ENCODE measurements at places on chromosomes 6 and 20.

DNA sequence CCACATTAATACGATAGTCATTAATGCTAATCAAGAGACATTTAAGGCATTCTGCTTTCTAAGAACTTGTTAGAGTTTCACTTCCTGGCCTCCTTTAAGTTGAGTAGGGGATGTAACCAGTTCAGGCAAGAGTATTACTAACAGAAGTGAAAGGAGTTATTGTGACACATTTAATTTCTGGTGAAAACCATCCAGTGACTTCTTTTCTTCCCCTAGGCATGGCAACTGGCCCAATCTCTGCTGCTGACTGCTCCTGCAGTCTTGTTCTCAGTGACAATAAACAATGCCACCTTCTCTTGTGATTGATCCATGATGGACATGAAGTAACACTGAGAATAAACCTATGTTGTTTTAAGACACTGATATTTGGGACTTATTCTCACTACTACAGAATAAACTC lies 130.9 kb upstream of the DEFB112 start:
- no peak for DNase-seq

DNA sequence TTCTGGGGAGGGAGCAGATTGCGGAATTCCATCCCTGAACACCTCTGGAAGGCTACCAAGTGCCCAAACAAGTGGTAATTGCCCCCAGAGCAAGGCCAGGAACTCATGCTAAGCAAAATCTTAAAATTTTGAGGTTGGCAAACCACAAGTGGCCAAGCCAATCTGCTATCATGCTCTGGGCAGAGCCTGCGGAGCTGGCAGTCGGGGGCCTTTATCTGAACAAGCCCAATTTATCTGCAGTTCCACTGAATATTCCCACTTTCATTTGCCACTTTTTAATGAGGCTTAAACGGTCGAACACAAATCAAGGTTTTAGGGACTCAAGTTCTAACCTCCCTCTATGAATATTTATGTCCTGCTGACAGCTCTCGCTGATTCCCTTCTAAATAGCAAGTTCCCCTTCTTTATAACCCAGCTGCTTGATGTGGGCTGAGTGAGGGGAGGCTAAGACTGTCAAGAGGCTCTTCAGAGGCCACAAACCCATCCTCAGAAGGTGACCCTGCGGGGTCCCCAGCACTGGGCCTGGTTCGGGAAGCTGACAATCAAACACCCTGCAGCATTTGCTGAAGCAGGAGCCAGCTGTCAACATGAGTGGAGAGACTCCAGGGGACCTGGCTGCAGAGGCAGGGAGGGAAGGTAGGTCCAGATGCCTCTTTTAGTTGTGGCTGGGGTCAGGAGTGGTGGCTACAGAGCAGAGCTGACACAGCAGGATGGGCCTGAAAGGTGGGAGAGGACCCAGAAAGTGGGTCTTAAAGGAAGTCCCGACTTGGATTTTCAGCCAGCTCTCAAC lies 11.9 kb downstream of the CCDC167 start:
- no peak for DNase-seq

DNA sequence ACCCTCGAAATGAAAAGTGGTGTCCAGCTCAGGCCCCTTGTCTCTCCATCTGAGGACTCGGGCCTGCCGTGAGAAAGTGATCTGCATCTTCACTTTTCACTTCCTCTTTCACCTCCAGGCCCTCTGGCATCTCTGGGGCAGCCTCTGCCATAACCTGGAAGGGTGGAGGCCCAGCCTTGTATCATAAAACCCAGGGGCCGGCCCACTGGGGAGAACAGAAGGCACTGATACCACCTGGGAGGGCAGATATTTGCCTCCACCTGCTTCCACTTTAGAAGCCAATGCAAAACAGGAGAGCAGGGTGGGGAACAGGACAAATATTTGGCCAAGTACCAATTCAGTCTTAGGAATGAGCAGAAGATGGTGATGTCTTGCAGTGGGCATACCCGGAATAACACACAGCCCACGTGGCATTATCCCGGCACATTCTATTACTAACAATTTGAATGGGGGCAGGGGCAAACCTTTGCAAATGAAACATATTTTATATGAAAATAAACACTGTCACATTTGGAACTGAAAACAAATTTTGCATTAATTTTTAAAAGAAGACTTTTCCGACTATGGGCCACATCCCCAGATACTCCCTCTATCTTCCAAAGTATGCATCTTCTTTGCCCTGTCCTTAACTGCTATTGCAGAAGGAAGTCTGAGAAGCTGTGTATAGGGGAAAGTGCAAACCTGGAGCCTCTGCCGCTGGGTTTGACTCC lies 69.2 kb upstream of the TBC1D7 start:
- DNase-seq: no peak

GRCh38 chr6:134166511-134167261 lies 114.3 kb upstream of the SLC2A12 start:
- DNase-seq: no peak

DNA sequence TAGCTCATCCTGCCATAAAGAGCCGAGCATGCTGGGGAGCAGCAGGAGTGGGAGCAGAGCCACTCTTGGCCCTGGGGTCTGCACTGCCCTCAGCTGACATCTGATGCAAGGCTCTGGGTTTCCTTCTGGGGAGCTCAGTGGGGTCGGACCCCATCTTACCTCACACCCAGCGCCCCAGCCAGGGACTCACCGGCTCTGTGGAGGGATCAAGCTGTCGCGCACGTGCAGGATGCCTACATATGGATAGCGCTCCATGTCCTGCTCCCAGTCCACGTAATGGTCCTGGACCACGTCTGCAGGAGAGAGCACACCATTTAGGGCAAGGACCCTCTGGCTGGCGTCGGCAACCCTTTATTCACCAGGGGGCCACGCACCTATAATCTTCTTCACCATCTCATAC lies 12.2 kb downstream of the LEMD2 start:
- no peak for DNase-seq

DNA sequence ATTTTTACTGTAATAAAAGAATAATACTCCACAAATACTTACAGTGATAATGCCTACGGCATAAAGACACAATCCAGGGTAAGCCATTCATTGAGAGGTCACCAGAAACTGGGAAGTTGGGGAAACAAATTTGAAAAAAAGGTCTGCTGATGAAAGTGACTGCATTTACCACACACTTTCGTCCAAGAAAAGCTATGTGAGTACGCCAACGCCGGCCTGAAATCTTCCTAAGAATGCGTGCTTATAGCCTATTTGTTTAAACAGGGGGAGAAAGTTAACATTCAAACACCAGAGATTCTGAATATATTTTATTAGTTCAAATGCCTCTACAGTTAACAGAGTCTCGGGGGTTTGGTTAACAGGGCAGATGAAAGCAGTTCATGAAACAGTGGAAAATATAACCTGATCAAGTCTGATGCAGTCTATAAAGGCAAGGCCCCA lies 657 bp upstream of the LTV1 start:
- DNase-seq: no peak

GRCh38 chr6:95133578-95133977 lies 443.8 kb upstream of the MANEA start:
- no peak for DNase-seq

DNA sequence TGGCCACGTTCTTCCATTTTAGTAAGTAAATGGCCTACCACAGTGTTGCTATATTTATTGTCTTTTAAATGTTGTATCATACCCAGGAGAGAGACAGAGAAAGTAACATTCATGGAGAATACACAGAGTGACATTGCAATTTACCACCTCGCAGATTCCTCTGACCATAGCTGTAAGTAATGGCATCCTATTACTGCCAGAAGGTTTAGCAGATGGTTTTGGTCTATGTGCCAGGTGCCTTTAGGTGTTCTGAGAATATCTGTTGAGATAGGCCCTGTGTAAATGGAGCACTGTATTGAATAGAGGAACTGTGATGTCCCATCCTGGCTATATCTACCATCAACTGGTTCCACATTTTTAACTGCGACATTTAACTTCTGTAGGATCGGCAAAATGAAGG lies 559.6 kb downstream of the KIF16B start:
- DNase-seq: no peak

GRCh38 chr20:47479506-47479905 lies 22.2 kb upstream of the NCOA3 start:
- no peak for DNase-seq

GRCh38 chr6:516213-516612 lies 124.7 kb downstream of the IRF4 start:
- DNase-seq: no peak

Measured in left renal pelvis (tissue), 4 donors.